CD4-positive, alpha-beta T cell treated with Interleukin-6 at 100 ng/mL for 8 hours (primary cell): ENCODE measurements at places on chromosomes 11 and 22.

GRCh38 chr22:33893512-33893911 is 26.8 kb downstream of the LARGE1 start:
- no peak for DNase-seq

DNA sequence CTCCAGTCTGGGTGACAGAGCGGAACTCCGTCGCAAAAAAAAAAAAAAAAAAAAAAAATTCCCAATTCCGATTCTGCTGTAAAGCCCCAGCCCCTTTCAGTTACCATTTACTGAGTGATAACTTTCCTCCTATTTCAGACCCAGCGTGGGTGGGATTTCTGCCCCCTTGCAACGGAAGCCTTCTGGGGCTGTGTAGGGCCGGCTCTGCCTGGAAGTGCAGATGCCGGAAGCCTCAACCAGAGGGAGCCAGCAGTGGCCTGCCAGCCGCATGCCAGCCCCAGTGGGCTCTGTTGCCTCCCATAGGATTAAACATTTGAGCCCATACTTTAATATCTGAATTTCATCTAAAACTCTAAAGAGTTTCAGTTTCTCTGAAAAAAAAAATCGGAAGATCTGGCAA is 60.0 kb upstream of the NUP50 start:
- DNase-seq: no peak

- no peak for DNase-seq
These were observed 38.2 kb downstream of the TRIOBP start for GRCh38 chr22:37734964-37735451.

- no peak for DNase-seq
These were observed 13.2 kb upstream of the CSF2RB start for GRCh38 chr22:36900225-36900624.

DNA sequence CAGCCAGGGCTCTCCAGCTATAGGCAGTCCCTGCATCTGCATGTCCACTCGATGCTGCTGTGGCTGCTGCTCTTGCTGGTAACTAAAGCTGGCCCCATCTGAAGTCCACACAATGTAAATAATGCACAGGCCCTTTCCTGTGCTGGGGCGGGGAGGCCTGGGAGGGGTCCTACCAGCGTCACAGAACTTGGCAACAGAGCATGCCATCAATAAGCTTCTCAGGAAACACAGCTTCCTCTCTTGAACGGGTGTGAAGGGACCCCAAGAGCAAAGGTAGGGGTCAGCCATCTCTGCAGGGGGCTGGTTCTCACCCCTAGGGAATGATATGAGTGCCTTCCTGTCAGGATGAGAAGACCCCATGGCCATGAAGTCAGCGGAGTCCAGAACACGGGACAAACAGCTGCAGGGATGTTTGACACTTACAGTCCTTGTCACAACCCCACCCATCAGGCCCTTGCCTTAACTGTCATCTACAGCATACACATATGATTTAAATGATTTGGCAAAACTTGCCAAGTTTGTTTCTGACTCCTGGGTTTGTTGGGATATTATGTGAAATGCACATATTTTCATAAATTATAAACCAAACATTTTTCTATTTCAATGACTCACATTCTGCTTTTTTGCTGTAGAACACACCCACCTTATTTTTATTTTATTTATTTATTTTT is 39.1 kb upstream of the LYVE1 start:
- no peak for DNase-seq

GRCh38 chr11:82046778-82047177 is 686.9 kb downstream of the FAM181B start:
- DNase-seq: no peak

GRCh38 chr11:128585498-128586238 is 1.7 kb downstream of the ETS1 start:
- DNase-seq: no peak

GRCh38 chr22:45129703-45130524 is 33.8 kb upstream of the NUP50 start:
- no peak for DNase-seq

DNA sequence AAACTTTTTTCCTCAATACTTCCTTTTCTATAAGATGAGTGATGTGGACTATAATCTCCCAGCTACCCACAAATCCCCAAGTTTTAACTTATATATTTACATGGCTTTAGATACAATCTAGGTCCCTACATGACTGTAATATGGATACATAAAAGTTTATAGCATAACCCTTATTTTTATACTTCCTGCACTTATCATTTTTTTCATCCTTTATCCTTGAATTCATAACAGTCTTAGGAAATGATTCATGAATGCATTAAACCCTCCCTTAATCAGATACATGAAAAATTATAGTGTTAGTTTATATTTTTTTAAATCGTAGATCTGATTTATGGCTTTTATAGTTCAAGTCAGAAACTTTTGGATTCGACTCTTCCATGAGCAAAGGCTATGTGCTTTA is 195.8 kb downstream of the MAML2 start:
- DNase-seq: no peak

DNA sequence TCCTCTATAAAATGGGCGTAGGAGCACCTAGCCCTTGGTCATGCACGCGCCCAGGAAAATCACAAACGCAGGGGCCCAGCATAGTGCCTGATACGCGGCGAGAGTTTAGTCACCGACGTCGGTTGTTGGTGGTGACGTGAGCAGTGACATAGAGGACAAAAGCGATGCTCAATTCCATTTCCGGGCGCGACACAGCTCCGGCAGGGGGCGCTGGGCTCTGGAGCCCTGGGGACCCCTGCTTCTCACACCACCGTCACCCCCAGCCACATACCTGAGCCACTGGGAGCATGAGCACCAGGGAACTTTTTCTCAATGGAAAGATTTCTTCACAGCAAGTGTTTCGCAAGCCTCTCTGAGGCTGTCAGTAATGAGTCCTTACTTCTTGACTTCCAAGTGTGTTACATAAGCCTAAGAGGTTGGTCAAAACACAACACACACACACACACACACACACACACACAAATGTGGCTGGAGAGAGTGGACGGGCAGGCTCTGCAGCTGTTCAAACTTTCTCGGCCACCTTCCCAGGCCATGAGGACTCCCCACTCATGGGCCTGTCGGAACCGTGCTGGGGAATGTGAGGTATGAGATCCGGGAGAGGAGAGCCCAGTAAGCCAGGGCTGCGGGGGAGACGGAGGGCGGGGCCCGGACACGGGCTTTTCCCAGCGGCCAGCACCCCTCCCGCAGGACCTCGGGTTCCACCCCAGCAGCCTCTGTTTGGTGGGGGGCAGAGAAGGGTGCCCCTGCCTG is 36.9 kb upstream of the LINC01488 start:
- no peak for DNase-seq

DNA sequence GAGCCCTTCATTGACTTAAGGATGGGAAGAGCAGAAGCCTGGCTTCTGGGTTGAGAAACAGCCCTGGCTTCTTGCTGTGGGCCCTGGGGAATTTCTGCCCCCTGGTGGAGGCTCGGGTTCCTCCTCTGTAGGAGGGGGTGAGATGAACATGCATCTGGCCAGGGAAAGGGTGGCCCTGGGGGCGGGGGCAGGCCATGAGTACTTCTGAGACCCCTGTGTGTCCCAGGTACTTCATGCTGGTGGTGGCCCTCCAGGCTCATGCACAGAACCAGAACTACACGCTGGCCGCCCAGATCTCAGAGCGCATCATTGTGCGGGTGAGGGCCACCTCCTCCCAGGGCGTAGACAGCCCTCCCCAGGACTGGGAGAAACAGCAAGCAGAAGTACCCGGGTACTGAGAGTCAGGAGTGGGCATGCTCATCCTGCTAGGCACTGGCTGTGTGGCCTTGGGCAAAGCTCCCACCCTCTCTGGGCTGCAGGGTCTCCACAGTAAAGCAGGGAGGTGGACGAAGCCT is 15.8 kb downstream of the TMEM258 start:
- peak; percentile 41 for DNase-seq

DNA sequence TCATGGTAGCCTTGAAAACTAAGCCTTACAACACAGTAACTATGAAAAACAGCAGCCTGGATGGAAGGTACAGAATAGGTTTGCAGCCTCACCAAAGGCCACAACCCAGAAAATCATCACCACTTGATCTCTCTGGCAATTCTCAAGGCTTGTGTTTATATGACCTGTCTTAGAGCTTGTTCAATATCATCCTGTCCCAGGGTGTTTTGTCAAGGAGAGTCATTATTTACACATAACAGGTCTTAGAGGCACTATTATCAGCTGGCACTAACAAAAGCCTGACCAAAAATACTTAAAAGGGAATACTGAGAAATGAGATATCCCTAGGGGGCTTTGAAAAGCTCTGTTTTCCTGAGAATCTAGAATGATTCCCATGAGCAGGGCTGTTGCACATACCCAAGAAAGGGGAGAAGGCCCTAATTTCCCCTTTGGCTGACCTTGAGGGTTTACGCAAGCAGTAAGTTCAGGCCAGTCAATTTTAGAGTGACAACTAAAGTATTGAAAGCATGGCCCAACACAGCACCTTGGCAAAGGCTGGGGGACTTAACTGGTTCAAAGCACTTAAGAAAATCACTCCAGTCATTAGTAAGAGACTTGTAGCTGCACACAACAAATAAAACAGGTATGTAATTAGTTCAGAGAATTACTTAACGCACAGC is 7.9 kb downstream of the SC5D start:
- no peak for DNase-seq

- DNase-seq: no peak
These were observed 15.1 kb upstream of the MRGPRX2 start for GRCh38 chr11:19075636-19076035.

- no peak for DNase-seq
These were observed 5.1 kb upstream of the A4GALT start for GRCh38 chr22:42725606-42726355.

DNA sequence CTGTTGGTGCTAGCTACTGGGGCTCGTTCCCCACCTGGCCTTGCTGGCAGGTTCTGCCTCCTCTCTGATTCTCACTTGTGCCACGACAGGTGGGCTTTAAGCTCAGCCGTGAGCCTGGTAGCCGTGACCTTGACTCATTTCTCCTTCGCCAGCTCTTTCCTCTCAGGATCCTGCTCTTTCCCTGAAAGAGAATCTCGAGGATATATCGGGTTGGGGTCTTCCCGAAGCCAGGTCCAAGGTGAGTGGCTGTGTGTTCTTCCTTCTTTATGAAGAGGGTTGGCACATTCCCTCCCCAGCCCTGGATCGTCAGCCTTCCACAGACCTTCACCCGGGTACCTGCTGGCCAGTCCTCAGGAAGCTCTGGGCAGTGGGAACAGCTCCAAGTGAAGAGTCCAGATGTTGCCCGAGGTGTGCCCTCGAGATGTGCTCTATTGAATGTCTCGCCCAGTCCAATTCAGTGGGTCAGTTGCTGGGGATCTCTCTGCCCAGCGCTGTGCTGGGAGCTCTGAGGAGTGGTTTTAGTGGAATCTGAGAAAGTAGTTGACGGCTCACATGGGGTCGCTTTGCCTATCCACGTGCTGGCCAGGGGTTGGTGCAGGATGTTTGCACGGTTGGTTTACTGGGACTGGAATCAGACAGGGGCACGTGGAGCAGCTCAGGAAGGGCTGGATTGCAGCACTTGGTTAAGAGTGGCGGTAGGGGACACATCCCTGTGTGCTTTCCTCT is 1.4 kb downstream of the ZNF74 start:
- DNase-seq: no peak

DNA sequence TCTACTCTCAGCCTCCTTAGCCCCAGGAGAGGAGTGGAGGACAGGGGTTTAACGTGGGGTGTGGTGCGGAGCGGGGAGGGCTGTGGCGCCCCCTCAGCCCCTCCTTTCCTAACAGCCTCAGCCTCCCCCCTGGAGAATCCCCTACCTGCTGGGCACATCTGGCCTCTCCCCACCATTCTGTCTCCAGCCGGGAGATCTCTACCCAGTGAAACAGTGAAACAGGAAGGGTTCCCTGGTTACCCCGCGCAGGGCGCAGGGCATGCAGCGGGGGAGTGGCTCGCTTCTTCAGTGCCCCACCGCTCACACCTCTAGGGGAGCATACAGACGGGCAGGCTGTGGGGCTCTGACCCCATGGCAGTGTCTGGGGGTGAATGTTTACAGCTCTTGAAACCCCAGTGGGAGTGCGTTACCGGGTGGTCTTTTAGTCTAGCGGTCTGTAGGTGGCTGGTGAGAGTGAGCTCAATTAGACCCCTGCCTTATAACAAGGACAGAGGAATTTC is 54.7 kb upstream of the CCDC188 start:
- DNase-seq: no peak

DNA sequence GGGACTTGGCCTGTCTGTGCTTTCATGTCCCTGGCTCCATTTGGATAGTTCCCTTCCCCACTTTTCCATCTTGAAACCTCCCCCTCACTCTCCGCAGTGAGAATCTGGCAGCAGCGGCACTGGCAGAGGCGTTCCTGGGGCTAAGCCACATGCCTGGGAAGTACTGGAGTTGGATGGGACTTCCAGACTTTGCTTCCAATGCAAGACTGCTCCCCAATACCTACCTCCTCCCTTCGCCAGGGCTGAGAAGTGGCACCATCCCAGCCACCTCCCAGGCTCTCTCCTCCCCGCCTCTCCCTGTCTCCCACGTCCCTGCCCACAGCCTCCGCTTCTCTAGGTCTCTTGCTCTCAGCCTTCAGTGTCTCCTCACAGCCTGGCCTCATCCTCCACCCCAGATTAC is 16.6 kb downstream of the TST start:
- no peak for DNase-seq

DNA sequence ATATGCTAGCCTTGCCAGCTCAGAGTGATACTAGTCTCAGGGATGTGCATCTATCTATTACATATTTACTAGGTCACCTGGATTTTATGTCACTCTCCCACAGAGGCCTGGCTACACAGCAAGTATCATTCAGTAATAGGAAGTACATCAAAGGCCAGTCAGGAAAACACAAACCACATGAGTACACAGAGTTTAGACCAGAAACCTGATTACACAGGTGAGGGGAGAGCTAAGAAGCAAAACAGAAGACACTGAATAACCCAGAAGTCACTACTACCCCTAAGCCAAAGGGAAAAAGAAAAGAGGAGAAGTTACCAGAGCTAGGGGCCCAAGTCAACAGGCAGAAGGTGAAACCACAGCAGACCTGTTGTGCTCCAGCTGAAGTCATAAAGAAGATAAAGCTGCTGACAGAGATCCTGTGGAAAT is 13.3 kb downstream of the LPXN start:
- DNase-seq: no peak

DNA sequence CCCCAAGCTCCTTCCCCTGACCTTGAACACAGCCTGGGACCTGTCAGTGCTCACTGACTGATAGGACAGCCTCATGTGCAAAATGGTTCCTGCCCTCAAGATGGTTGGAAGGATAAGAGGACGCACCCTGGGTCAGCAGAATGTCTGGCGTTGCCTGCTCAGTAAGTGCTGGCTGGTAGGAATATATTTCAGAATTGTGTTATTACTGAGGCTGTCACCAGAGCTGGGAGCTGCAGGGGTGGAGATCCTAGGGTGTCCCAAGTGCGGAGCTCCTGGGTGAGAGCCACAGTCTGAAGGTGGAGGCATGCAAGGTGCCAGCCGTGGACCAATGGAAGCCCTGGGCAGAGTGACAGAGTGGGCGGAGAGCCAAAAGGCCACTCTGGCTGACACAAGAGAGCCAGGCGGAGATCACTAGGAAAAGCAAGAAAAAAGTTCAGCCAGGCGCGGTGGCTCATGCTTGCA is 1.0 kb upstream of the SEC14L4 start:
- DNase-seq: no peak

DNA sequence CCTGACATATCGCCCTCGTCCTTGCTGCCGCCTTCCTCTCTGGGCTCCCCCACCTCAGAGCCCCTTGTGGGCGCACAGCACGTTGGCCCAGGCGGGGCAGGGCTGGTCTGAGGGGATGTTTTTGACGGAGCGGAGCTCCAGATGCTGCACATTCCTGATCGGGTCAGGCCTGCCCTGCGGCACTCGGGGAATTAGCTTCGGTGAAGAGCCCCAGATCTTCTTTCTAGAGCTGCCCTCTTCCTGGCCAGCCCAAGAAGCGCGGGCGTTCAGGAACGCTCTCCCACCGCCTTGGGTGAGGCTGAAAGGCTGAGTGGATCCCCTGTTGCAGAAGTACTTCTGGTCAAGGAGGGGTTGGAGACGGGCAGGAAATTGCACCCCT is 12.1 kb downstream of the YPEL4 start:
- no peak for DNase-seq

GRCh38 chr11:21475276-21475675 is 717.6 kb upstream of the ANO5 start:
- DNase-seq: no peak
